ENCODE measurements at places on chromosomes 3 and 15.

GRCh38 chr3:152350139-152350538 lies 81.4 kb downstream of the MBNL1 start:
- DNase-seq: peak; percentile 62

DNA sequence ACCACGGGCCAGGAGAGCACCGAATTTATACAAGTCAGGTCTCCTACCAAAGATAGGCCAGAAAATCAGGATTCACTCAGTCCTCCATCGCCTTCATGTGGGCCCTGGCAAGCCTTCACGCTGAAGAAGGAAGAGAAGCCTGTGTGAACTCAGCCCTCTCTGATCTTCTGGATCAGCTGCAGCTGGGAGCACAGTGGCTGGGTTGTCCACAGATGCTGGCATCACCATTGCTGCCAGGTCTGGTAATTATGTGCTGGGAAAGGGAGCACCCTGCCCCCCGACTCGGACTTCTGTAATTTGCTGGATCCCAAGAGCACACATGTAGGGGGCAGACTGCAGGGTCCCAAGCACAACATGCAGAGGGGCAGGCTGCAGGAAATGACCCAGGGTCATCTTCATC lies 12.4 kb upstream of the PDE8A start:
- no peak for DNase-seq

GRCh38 chr3:102132370-102132769 lies 283.1 kb downstream of the NFKBIZ start:
- peak; percentile 17 for DNase-seq

- no peak for DNase-seq
These were observed 1488.1 kb downstream of the OTOL1 start for GRCh38 chr3:162984746-162985145.

DNA sequence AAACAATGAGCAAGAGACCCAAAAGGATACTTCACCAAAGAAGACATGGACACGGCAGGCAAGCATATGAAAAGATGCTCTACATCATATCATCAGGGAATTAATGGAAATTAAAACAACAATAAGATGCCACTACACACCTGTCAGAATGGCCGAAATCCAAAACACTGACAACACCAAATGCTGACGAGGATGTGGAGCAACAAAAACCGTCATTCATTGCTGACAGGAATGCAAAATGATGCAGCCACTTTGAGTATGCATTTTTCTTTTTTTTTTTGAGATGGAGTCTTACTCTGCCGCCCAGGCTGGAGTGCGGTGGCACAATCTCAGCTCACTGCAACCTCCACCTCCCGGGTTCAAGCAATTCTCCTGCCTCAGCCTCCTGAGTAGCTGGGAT lies 19.0 kb downstream of the EDC3 start:
- DNase-seq: no peak

- peak; percentile 29 for DNase-seq
These were observed 31.9 kb downstream of the SLMAP start for GRCh38 chr3:57787867-57788623.

DNA sequence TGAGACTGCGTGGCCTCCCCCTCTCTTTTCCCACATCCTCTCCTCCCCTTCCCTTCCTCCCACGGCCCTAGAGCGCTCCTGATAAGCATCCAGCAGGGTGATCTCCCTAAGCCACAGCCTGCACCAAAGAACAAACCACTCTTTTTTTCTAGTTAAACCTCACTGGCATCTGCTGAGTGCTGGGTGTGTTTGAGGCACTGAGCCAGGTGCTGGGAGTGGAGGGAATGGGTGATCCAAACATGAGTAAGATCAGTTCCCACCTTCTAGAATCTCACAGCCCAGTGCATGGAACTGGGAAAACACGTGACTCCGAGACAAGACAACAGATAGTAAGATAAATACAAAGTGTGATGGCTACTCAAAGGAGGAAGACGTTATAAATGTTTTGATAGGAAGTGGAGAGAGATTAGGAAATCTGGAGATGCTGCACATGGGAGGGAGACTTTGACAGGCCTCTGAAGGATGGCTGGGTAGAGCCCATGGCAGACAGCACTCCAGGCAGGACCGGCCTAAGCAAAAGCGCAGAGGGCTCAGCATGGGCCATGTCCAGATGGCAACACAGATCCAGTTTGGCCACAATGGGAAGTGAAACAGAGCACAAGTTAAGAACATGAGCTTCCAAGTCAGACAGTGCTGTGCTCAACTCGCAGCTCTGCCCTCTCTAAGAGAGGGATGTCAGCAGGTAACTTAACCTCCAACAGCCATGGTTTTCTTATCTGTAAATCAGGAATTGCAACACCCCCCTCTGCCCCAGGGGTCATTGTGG lies 55.6 kb downstream of the CCR3 start:
- no peak for DNase-seq

- DNase-seq: peak; percentile 72
These were observed 9.9 kb upstream of the LEKR1 start for GRCh38 chr3:156816091-156816793.

GRCh38 chr3:184751204-184752040 lies 39.6 kb upstream of the MAGEF1 start:
- DNase-seq: no peak

- DNase-seq: no peak
These were observed 98.9 kb downstream of the LRRK1 start for GRCh38 chr15:101018016-101018415.

DNA sequence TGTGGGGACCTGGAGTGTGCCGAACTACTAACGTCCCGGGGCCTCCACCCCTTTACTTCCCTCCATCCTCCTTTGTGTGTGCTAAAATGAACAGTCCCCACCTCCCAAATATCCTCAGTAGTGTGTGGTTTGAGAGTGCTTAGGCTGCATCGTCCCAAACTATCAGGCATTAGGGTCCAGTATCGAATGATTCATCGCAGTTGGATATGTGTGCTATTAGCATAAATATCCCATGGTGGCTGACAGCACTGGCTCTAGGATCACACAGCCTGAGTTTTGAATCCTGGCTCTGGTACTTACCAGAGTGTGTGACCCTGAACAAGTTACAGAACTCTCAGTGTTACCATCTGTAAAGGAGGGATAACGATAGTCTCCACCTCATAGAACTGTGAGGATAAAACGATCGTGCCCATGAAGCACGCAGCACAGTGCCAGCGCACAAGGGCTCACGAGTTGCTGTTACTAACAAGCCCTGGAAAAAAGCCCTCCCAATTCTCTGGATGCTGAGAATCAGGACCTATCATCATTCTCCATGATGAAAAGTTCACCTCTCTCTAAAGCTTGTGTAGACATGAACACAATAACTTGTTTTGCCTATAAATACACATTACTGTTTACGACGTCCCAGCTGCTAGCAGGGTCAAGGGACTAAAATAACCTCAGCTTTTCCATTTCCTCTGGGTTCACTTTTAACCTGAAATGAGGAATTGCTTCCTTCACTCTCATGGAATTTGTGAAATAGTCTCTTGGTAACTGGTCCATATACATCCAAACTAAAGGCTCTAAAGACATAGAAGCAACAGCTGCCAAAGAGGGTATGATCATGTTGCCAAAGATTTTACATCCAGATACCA lies 51.0 kb downstream of the VGLL4 start:
- peak; percentile 72 for DNase-seq

GRCh38 chr3:2446146-2446545 lies 347.5 kb downstream of the CNTN4 start:
- no peak for DNase-seq

Measured in fibroblast of upper back skin (primary cell).